ENCODE measurements at places on chromosomes 4 and X.

DNA sequence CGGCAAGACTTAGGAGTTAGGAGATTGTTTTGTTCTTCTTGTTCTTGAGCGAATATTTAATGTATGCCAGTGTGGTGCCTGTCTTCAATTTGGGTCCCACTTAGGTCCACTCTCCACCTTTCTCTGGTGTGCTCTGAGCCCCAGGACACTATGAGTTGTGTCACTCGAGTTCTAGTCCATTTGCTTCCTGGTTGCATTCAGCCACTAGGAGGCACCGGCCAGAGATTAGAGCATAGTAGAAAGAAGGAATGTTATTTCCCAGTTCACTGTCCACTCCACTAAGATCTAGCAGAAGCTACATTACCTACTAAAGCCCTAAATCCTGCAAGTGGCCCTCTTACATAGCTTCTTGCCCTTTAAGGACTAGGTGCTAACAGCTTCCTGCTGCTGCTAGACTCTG is 326.9 kb downstream of the NAF1 start:
- no peak for DNase-seq

- no peak for DNase-seq
Measured at GRCh38 chrX:139691493-139691842, 16.5 kb downstream of the MCF2 start.

DNA sequence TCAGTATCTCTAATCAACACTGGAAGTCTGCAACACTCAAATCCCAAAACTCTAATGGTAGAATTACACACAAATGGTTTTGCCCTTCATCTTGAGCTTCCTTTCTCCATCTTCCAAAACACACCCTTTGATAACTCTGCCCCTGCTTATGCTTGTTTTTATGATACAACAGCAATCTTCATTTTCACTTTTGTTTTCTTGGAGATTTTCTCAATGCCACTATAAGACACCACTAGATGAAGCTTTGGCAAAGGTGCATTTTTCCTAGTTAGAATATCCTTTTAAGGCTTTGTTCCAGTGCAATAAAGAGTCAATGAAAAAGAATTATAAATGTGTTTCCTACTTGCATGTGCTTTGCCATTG is 472.4 kb upstream of the NWD2 start:
- DNase-seq = no peak

DNA sequence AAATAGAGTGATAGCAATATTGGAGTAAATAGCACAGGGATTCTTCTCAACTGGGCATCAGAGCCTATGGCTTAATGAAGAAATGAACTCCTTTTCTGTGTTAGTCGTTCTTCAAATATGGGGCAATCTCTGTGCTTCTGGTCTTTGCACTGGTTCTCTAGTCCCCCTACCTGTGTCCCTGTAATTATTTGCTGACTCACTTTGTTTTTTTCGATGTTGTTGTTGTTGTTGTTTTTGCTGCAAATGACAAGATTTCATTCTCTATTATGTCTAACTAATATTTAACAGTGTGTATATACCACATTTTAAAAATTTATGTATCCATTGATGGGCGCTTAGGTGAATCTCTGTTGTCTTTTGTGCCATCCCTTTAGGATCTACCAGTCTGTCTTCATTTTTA is 2137.8 kb upstream of the TENM3 start:
- DNase-seq = no peak

DNA sequence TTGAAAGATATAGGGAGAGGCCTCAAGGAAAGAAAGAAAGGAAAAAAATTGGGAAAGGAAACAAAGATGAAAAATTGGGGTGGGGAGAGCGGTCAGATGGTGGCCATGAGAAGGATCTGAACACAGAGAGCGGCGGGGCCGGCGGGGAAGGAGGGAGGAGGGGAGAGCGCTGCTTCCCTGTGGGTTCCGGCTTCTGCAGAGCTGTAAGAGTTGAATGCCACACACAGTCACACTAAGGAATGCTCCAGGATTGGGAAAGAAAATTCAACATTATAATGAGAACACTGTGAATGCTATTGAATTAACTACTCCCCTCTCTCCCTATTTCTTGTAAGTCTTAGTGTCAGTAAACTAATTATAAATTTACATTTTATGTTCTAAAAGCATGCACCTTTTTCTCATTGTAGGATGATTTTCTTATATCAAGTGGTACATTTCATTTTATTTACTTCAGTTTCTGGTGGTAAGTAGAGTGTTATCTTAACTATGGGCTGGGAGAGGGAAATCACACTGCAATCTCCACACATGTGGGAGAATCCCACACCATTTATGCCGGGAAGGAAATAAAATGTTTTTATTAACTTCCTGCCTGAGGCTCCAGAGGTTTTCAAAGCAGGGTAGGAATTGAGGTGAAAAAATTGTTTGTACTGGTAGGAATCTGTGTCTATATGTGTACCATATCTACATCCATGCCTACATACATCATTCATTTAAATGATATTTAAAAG is 904 bp downstream of the F11 start:
- no peak for DNase-seq

GRCh38 chrX:153400146-153401132 is 711 bp downstream of the PNMA6E start:
- DNase-seq = peak; percentile 64

DNA sequence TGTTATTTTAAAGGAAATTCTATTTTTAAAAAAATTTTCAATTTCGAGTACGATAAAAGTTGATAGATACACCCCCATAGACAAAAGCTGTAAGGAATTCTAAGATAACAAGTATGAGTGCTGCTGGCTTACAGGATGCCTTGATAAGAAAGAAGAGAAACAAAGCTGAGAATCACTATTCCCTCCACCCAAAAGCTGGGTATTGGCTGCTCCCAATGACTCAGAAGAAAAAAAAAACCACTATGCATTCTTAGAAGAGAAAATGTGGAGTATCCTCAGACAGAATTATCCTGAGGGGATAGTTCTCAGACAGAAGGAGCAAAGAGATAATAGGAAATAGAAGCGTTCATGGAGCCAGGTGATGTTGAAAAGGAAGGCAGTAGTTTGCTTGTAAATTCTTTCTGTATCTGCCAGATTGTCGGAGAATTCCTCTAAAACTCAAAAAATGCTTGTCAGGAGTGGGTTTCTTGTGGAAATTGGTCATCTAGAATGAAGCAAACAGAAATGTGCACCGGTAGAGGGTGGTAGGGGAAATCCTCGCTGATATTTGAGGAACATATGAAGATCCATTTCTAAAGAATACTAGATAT is 217.5 kb upstream of the ADAMTS3 start:
- DNase-seq = no peak

GRCh38 chr4:6402566-6403399 is 69.6 kb downstream of the PPP2R2C start:
- DNase-seq = no peak

DNA sequence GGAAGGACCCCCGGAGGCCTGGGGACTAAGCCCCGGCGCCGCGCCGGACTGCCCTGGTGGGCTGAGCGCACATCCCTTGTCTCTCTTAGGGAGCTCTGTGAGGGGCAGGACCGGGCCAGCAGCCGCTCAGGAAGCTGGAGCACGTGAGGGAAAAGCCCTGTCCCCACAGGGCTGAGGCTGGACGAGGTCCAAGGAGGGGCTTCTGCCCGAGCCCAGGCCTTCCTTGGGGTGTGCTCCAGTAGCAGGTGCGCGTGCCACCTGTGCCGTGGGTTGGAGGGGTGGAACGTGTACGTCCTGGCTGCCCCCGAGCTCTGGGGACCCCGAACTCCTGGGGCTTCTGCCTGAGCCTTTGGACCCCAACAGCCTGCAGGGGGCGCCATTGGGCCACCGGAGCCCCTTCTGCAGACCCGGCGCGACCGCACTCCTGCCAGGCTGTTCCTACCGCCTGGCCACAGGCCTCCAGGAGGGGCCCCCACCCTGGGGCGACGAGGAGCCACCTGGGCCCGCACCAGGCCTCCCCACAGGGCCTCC is 27.2 kb downstream of the TACC3 start:
- DNase-seq = peak; percentile 93

DNA sequence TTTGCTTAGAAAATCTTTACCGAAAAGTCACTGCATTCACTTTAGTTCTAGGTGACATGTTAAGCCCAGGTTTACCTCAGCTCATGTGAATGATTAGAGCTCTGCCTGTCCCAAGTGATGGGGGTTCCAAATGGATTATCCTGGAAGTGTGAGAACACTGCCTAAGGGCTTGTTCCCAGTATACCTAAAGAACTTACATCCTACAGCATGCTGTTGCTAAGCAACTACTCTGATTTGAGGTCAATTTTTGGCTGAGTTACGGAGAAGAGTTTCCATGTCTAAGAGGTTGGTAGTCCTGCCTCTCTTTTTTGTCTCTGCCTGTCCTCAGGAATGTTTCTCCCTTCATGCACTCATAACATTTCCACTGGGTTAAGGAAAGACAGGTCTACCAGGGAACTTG is 67.6 kb upstream of the UGT2B15 start:
- DNase-seq = no peak

DNA sequence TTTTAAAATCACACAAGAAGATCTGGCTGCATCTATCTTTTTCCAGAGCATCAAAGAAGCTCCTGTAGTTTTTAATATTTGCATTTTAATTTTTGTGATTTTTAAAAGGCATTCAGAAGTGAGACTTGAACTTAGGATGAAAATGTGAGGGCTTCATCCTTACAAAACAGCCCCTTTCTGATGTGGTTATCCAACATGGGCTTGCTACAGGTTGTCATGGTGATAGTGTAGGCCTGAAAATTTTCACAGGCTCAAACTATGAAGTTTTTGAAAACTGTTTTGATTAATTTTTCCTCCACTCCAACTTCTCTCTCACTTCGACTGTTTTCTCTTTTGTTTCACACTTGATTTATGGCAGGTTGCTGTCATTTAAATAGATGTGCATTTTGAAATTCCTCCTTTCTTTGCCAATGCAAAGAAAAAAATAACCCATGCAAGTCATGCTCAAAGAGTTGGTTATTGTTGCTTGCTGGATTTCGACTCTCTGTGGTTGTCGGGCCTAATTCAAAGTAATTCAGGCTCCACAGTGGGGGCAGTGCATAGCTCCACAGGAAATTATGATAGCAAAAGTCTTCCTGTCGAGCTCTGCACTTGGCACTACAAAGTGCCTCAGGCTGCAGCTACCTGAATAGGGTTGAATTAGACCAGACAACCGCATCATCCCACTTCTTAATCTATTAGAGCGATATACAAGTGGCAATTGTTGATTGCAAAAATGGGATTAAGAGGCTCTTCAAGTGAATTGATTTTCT is 201.0 kb upstream of the GPR101 start:
- DNase-seq = no peak

GRCh38 chrX:119273420-119274192 is 37.5 kb downstream of the PGRMC1 start:
- DNase-seq = peak; percentile 40

DNA sequence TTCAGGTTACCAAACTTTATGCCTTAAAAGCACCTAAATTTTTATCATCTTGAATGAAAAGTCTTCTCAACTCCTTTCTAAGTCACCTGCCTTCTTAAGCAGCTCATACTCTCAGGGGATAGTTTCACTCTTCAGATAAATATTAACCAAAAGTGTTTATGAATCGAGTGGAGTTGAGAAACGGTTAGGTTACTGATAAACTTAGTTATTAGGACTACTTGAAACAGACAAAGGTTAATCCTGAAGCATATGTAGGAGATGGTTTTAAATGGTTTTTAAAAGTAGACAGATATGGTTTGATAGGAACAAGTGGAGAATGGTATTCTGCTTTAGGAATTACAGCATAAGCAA is 32.8 kb downstream of the CLDN22 start:
- DNase-seq = no peak

DNA sequence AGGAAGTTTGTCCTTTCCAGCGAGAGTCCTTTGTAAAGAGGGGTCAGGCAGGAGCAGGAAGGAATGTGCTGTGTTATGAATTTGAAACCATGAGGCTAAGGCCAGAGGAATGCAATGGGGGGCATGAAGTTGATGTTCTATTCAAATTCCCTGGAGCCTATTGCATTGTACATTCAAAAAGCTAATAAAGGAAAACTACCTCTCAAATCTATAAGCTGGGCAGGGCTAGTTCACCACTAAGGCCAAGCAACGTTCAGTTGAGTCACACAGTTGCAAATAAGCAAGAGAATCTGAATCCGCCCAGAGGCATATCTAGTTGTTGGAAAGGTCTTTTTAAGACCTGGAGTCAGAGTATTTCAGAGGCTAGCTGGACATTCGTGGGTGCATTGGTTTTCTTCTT is 148.3 kb downstream of the DCTD start:
- no peak for DNase-seq

DNA sequence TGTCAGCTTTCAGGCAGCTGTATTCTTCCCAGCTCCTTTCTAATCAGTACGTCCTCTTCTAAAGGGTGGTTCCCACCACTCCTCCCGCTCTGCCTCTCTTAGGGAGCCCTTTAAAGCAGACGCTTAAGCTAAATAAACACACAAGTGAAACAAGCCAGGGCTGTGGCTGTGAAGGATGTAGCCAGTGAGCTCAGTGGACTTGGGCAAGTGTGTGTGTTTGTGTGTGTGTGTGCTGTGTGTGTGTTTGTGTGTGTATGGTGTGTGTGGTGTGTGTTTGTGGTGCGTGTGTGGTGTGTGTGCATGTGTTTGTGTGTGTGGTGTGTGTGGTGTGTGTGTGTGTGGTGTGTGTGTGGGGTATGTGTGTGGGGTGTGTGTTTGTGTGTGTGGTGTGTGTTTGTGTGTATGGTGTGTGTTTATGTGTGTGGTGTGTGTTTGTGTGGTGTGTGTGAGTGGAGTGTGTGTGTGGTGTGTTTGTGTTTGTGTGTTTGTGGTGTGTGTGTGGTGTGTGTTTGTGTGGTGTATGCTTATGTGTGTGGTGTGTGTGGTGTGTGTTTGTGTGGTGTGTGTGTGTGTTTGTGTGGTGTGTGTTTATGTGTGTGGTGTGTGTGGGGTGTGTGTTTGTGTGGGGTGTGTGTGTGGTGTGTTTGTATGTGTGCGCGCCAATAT is 283.3 kb downstream of the PTTG2 start:
- no peak for DNase-seq

- no peak for DNase-seq
Measured at GRCh38 chr4:120070196-120070595, 3.5 kb upstream of the MAD2L1 start.

DNA sequence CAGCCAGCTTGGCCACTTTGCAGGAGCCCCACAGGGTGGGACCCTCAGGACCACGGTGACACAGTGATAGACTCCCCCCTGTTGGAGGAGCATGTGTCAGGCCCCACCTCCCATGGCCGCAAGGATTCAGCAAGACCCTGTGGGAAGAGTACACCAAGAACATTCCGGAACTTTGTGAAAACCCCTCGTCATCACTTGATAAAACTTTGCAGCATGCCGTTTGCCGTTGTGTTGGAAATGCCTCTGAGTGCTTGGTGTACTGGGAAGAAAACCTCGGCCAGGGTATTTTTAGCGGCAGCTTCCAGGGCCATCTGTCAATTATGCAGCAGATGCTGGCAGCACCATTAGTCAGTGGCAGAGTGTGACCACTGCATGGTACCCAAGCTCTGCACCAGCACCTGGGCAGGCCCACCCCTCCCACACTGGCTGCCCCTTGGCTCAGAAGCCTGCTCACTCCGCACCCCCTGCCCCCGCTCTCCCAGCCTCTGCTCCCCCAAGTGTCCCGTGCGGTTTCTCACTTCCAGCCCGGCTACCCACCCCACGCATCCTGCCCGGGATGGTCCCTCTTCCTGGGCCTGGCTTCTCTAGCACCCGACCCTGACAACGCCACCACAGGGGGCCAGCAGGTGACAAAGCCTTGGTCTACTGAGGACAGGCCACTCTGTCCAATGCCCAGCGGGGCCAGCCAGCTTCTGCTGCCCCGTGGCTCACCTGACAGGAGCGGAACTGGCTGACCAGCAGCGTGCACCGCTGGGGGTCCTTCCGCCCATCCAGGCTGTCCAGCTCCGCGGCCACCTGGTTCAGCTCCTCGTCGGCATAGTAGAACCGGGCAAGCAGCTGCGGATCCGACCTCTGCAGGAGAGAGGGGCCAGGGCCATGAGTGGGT is 65.0 kb downstream of the ZFYVE28 start:
- no peak for DNase-seq
